ENCODE measurements at places on chromosomes 16 and 17.

GRCh38 chr16:87551487-87551886, 50.8 kb upstream of the JPH3 start:
- DNase-seq, result no peak

DNA sequence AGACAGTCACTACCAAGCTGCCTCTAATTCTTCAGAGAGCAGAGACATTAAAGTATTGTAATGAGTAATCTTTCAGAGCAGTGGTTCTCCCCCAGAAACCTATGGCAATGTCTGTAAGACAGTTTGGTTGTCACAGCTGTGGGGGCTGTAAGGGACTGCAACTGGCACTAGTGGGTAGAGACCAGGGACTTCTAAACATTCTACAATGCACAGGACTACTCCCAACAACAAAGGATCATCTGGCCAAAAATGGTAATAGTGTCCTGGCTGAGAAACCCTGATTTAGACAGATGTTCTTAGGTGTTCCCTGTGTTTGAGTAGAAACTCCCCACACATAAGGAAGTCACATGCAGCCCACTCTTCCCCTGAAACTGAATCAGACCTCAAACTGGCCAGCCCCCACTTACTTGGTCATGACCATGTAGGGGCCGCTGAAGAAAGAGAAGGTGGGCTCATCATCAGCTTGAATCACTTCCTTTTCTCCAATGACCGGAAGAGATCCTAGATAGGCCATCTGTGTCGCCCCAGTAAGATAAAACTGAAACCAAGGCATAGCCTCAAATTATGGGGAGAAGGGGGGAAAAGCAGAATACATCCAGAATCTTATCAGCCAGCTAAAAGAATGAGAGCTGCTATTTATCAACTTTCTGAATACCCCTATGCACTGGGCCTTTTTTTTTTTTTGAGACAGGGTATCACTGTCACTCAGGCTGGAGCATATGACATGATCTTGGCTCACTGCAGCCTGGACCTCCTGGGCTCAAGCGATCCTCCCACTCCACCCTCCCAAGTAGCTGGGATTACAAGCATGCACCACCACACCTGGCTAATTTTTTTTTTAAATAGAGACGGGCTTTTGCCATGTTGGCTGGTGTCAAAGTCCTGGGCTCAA, 75.8 kb downstream of the TEX14 start:
- no peak for DNase-seq

DNA sequence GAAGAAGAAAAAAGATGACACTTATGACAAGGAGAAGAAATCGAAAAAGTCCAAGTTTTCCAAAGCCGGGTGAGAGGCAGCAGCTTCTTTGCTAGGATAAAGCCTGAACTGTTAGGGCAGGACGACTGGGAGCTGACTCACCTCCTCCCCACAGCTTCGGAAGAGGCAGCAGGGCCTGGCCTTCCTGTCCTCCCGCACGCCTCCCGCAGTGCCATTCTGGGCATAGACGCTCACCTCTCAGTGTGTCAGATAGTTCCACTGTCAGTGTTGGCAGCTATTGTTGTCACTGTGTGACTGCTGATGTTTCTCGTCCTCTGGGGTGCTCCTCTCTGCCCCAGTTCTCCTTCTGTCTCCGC, 12.6 kb downstream of the UBN1 start:
- DNase-seq, result no peak

GRCh38 chr16:11405331-11406176, 60.3 kb downstream of the RMI2 start:
- no peak for DNase-seq

DNA sequence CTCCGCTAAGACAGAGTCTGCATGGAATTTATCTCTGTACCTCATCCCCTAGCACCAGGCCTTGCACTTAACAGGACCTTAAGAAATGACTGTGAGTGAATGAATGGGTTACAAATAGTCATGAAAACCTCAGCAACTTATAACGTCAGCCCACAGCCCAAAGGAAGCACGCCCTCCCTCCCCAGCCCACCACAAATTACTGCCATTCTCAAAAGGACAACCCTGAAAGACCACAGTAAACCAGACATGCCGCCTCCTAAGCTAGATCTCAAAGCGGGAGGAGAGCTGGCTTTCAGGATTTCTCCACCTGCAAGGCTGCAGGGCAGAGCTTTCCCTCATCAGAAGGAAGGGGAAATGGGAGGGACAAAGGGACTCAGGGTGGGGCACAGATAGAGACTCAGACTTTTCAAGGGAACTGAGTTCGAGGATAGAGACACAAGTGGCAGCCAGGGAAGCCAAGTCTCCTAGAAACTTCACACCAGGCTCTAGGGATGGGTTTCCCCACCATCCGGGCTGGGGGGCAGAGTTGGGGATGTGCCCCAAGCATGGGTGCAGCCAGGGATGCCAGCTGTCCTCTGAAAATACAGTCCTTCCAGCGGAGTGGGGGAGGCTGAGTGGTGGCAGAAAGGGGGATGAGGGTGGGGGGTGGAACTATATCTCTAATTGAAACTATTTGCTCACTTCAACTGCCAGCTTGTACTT, 56.7 kb downstream of the PLXDC1 start:
- no peak for DNase-seq

DNA sequence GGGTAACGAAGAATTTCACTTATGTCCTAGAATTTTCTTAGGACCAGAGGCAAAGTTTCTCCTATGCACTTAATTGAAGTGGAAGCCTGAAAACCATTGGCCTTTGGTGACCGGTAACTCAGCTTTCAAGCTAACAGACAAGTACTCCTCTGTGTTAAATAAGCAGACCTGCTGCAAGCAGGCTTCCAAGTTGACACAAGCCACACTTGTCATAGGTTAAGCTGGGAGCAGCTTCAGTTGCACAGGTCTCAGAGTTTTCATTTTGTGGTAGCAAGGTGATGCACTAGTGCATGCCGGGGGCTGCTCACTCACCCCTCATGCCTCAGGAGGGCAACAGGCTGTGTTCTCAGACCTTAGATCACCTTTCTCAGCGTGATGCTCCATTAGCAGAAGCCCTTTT, 399.9 kb downstream of the UTP18 start:
- DNase-seq, result no peak

GRCh38 chr17:58136669-58137279, 11.4 kb upstream of the OR4D1 start:
- no peak for DNase-seq

GRCh38 chr16:8323153-8323552, 267.2 kb downstream of the TMEM114 start:
- no peak for DNase-seq

- DNase-seq, result no peak
Observed at GRCh38 chr16:144797-145252, 6.4 kb upstream of the NPRL3 start.

DNA sequence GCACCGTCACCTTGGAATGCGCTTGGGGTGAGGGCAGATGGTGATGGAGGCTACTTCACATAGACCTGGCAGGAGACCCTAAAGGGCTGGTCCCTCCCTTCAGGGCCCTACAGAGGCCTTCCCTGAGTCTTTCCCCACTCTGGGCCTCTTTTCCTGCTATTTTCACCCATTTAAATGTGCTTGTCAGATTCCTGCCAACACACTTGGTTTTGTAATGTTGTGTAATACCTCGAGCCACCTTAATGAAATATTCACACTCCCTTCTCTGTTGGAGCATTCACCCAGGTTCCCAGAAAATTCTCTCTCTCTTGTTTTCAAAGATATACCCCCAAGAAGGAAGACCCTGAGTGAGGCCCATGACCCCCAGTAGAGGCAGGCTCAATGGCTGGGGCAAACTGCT, 456.6 kb upstream of the DYNLRB2 start:
- no peak for DNase-seq

- no peak for DNase-seq
Observed at GRCh38 chr17:41915566-41915965, 3.2 kb downstream of the ACLY start.

- peak; percentile 40 for DNase-seq
Observed at GRCh38 chr16:73058616-73059409, 10.9 kb upstream of the ZFHX3 start.

DNA sequence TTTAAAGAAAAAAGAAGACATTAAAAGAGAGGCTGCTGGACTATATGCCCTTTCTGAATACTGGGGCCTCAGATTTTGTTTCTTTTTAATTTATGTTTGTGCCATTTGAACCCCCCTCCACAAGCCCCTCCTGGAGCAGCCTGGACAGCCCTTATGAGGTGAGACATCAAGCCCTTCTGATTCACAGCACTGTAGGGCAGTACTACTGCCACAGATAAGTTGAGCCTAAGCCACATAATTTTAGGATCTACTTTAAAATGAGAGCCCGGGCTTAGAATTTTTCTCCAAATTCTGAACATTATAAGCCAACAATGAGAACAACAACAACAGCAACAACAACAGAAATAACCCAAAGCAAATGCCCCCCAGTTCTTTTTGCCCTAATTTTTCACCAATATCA, 256.9 kb upstream of the SALL1 start:
- no peak for DNase-seq

- no peak for DNase-seq
Observed at GRCh38 chr16:19697756-19698318, 20.2 kb downstream of the KNOP1 start.

- peak; percentile 76 for DNase-seq
Observed at GRCh38 chr16:58022601-58023371, 2.8 kb upstream of the MMP15 start.

DNA sequence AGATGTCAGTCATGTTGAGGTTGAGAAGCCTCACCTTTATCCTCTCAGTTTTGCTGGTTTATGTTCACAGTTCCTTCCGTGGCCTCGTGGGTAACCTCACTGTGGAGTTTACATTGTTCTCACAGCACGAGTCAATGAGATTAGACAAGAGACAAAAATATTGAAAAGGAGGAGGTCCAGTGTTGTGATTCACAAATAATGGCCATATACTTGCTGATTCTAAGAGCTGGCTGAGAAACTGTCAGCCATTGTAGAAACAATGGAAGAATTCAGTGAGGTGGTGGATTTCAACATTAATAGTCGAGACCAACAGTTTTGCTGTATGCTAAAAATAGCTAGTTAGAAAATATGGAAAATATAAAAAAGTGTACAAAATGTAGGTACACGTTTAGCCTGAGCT, 176.4 kb upstream of the WSCD1 start:
- no peak for DNase-seq

GRCh38 chr17:11205659-11206058, 35.4 kb upstream of the SHISA6 start:
- DNase-seq, result no peak

DNA sequence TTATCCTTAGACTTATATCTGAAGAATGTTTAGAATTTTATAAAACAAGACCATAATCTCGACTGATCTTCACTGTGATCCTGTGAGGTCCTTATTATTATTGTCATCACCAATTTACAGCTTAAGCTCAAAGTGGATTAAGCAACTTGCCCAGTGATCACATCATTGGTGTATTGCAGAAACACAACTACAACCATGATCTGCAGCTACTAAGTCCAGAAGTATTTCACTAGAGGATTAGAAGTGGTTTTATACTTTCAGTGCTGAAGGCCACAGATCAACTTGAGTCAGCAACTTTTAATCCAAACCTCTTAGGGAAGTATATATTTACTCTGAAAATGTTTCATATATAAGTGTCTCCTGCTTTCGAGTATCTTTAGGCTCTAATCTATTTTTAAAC, 624.3 kb upstream of the SOX9 start:
- DNase-seq, result no peak

DNA sequence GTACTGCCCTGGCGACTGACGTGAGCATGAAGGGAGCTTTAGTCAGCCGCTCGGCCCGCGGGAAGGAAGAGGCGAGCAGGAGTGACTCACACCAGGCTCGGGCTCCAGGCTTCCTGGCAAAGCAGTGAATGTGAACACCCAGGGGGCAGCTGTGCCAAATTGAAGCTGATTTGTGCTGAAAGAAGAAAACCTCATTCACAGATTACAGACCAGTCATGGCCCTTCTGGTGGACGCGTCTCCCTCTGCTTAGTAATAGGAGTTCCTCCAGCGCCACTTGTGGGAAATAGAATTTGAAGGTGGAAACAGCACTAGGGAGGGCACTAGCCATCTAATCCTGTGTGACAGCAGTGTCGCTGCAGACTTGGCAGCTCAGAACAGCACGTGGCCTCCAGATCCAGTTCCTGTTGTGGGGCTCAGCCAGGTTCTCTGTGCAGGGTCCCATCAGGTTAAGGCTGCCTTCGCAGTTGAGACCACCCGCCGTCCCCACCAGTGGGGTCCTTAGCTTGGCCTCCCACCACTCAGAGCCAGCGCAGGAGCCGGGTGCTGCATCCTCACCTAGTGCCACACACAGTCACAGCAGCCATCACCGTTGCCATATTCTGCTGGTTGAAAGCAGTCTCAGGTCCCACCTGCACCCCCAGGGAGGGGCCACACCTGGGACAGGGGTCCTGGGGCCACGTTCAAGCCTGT, 164.5 kb upstream of the CHMP6 start:
- peak; percentile 23 for DNase-seq

DNA sequence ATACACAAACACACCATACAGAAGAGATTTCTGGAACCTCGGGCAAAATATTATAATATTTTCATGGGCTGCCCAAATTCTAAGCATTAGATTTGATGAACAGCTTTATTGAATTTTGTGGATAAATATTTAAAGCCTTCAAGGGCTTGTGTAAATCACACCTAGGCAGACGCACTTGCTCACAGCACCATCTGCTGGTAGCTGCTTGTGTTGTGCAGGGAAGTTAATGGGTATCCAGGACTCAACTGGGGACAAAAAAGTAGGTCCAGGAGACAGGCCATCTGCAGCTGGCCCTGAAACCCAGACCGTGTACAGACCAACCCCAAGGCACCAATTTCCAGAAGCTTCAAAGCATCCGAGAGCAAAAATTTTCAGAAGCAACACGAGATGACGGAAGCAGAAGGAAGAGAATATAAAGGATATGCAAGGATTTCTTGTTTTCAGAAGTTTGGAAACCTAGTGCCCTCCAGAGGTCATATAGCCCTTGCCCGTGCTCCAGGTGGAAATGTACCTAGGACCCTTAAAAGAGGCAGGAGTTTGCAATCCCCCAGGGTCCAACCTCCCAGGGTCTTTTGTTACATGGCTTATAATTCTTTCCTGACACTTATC, 140.0 kb downstream of the CHD9NB start:
- DNase-seq, result peak; percentile 38

- DNase-seq, result no peak
Observed at GRCh38 chr17:81870981-81871386, at the start of gene ARHGDIA. TSS of gene ARHGDIA (minus strand) at chr17:81871337. CDS start at chr17:81869930, 1,407 bp downstream.

- DNase-seq, result no peak
Observed at GRCh38 chr17:52986056-52986662, 827.6 kb upstream of the CA10 start.

GRCh38 chr17:45145035-45145389, 3.3 kb upstream of the HEXIM1 start:
- DNase-seq, result no peak

DNA sequence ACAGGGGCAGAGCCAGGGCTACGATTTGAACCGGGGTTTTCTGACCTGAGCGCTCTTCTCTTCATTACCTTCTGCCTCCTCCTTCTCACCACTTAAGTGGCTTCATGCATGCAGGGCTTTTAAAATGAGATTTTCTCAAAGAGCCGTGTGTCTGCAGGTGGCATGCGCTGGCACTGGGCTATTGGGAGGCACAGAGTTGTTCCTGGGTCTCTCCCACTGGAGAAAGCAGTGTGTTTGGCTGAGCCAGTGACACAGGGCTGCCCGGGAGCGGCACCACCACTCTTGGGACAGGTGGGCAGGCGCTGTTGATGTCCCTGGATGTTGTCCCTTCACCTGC, 218.8 kb upstream of the CHMP6 start:
- no peak for DNase-seq

- DNase-seq, result no peak
Observed at GRCh38 chr16:28192806-28193529, 18.8 kb downstream of the XPO6 start.
